Mesothelial cell of epicardium (in vitro differentiated cells): ENCODE measurements at places on chromosomes 3 and 15.

- no peak for DNase-seq
Measured at GRCh38 chr3:167109746-167110145, 270.4 kb downstream of the ZBBX start.

DNA sequence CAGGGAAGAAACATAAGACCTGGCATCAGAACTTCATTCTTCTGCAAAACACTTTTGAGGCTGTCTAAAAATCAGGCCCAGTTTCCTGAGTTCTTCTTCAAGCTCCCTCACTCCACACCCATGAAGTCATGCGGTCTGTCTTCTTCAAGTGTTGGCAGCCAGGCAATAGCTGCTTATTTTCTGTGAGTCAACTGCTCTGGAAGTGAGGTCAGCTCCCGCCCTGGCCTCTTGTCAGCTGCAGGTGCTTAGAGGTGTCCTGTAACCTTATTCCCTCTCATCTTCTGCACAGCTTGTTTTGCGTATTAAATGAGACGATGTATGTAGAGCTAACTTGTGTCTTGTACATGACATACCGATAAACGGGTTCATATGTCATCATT, 226.1 kb downstream of the ADAMTS17 start:
- DNase-seq = no peak

- DNase-seq = no peak
Measured at GRCh38 chr15:44666210-44667038, 3.0 kb upstream of the SPG11 start.

DNA sequence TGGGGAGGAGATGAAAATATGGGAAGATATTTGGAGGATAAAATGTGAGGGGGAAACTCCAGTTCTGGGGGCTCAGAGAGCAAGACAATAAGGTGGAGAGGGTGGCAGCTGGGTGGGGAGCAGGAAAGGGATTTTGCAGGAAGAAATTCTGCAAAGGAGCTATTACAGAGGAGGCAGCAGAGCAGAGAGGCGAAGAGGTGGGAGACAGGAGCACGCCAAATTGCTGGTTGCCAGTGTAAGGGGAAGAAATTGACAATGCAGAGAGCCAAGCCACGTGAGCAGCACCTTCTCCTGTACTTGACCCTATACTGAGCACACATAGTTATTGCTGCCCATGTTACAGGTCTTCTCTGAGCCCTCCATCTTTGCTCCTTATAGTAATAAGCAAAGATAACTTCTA, 190.3 kb upstream of the ONECUT1 start:
- DNase-seq = no peak
